Upper lobe of right lung (tissue), 1 donor: ENCODE measurements at places on chromosomes 1 and 21. TPM values are rescaled to one million over a fixed set of nuclear protein-coding genes. Genes with fewer than 3 reads are reported as not detected.

GRCh38 chr1:180534214-180534613 is 24.6 kb upstream of the OVAAL start:
- DNase-seq = no peak

DNA sequence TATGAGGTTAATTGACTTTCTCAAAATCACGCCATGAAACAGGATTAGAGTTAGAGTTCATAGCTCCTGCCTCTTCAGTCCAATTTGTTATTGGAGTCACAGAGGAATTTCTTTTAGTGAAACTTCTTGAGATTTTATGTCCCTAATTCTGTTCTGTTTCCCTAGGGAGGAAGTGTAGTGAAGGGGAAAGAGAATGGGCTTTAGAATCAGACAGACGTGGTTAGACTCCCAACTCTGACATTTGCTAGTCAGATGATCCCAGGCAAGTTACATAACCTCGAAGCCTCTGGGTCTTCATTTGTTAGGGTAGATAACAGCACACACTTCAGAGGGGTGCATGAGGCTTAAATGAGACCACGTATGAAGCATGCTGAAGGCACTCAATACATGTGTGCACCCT is 83.9 kb downstream of the ASTN1 start:
- DNase-seq = no peak

DNA sequence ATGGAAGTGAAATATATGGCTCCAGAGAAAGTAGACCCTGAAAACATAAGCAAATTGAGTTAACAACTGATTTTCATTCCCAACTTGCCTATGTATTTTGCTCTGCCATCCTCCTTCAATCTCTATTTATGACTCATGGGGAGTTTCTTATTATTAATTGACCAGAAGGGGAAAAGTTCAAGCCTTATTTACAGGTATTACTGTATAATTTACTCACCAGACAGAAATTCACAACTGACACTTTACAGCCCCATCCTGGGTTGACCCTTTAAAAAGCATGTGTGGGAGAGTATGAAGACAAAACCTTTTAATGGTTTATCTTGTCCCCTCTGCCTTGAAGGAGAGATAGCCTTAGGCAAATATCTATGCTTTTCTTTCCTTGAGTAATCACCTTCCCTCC is 39.8 kb upstream of the C1orf53 start:
- DNase-seq = no peak

DNA sequence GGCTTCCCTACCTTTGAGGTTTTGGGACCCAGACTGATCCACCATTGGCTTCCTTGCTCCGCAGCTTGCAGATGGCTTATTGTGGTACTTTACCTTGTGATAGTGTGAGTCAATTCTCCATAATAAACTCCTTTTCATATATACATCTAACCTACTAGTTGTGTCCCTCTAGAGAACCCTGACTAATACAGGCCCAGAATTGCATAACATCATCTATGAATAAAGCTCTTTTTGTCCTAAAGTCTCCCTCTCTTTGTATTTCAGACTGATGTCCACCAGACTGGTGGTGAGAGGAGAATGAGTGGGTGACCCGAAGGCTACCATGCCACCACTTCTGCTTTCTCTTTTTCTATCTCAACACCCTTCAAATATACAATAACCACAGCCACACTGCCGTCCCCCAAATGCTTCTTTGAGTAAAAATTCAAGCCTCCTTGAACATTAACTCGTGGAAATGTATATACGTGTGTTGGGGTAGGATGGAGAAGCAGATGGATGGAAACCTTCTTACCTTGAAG is 265.7 kb downstream of the PTBP2 start:
- DNase-seq = no peak

SPRR5 gene
- not detected for total RNA-seq

- DNase-seq = no peak
Observed at GRCh38 chr1:94122201-94122970, 1.4 kb upstream of the ABCA4 start.

- DNase-seq = peak; percentile 37
Observed at GRCh38 chr1:226625832-226626576, 77.4 kb downstream of the STUM start.

DNA sequence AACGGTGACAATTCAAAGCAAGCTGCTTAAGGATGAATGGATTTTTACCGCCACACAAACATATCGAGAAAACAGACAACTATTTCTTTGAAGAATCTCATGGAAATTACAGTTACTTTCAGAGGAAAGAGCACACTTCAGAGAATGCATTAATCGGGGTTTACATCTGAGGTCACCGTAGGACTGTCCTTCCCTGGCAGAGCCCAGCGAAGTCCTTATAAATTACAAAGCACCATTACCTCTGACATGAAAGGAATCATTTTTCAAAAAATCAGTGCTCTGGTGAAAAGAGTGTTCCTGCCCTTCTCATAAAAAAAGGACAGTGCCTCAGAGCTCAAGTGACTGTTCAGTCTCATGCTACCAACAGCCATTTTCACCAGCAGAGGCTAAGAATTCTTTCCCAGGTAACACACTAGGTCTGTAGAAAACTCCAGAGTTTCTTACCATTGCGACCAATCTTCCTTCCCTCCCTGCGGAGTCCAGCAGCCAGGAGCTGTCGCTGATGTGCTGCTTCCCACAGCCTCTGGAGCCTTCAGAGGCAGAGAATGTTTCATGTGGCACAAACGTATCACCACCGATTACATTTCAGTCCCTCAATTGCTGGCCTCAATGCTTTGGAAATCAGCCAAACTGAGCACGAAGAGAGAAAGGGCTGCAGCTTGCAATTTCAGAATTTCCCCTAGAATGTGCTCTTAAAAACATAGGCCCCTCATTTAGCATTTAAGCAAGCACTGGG is 75.4 kb downstream of the PLD5 start:
- DNase-seq = no peak

- no peak for DNase-seq
Observed at GRCh38 chr1:47766832-47767740, 230.1 kb downstream of the TRABD2B start.

GRCh38 chr1:98371764-98372163 is 289.8 kb upstream of the SNX7 start:
- DNase-seq = no peak

KRTAP22-2 gene
- total RNA-seq = not detected

DNA sequence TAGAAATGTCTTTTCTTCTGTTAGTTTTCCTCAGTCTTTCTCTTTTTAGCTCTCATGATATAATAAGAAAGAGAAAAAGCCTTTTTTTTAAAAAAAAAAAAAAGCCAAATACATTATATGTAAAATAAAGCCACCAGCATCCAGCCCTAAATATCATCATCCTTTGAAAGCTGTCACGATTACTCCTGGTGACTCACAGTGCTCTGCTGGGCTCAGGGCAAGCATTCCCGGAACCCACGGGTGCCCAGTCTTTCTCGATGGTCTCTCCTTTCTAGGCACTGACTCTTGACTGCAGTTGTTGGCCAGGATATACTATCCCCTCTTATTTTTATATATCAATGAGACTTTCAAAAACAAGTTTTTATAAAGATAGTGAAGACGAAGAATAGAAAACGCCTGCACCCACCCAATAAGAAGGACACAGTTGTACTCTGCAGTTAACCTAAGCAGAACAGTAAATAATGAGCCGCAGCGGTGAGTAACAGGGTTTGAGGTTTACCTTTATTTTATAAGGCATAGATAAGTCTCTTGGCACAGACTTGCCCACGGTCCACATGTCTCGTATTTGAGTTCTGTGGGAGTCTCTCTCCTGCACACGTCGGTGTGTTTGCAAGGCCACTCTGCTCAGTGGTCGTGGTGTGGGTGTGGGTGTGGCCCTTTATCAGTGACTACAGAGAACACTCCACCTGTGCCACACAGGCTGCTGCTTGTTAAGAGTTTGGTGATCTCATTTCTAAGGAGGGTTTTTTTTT is 15.7 kb upstream of the MX2 start:
- DNase-seq = no peak

- DNase-seq = no peak
Observed at GRCh38 chr1:60068393-60069045, 5.1 kb downstream of the C1orf87 start.

- DNase-seq = no peak
Observed at GRCh38 chr1:175129182-175129581, 61.5 kb downstream of the TNN start.

IBA57 gene
- 13.0 TPM for total RNA-seq

DNA sequence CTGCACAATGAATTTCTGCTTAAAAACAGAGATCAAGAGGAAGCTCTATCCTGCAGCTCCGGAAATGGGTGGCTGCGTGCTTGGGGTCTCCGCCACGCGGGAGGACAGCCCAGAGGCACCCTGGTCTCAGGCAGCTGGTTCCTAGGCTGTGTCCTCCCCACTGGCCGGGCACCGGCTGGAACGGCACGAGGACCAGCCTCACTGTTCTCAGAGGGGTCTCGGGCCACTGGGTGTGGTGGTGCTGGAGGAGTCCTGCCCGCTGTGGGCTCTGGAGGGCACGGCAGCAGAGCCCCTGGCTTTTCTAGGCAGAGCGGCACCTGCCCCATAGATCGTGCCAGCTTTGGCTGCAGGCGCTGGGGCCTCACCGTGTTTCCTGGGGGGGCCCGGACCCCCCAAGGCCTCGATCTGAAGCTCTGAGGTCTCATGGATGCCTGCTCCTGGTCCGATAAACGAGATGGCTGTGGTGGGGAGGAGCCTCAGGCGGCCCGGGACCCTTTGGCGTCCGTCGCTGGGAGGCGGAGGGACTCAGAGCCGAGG is 8.2 kb upstream of the RNF223 start:
- DNase-seq = peak; percentile 65

GRCh38 chr21:35476621-35477395 is 427.7 kb upstream of the RUNX1 start:
- no peak for DNase-seq

- no peak for DNase-seq
Observed at GRCh38 chr1:210378736-210379135, 50.0 kb downstream of the HHAT start.

GRCh38 chr1:94674876-94675275 is 133.3 kb upstream of the F3 start:
- DNase-seq = no peak

NBPF11 gene
- 14.9 TPM for total RNA-seq

GRCh38 chr1:209723756-209724693 is 19.4 kb downstream of the HSD11B1 start:
- DNase-seq = no peak

- DNase-seq = peak; percentile 85
Observed at GRCh38 chr1:94819945-94820746, at the start of gene SLC44A3. TSS of gene SLC44A3 (plus strand) at chr1:94820357. CDS start at chr1:94820452, 95 bp downstream.

GRCh38 chr1:9309991-9310390 is 17.3 kb downstream of the SPSB1 start:
- DNase-seq = no peak

DNA sequence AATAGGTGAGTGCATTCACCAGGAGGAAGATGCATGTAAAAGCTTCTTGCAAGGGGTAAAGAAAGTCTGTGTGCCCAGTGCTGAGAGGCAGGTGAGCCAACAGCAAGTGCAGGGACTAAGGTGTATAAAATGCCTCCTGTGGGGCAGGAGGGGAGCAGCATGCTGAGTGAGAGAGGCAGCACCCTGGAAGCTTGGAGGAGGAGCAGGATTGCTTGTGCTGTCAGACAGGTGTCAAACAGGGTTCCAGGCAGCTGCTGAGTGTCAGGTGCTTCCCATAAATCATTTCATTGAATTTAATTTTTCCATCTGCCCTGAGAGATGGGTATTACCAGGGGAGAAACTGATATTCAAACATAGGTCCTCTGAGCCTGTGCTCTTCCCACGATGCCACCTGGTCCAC is 13.9 kb downstream of the BSND start:
- DNase-seq = no peak

- DNase-seq = peak; percentile 48
Observed at GRCh38 chr1:41536361-41536802, 51.9 kb upstream of the EDN2 start.

LCE6A gene
- total RNA-seq = not detected

CAPN9 gene
- 21.8 TPM for total RNA-seq

- no peak for DNase-seq
Observed at GRCh38 chr1:15368888-15369287, 40.8 kb upstream of the EFHD2 start.

GRCh38 chr1:244186372-244186771 is 135.3 kb downstream of the ZBTB18 start:
- no peak for DNase-seq

DNA sequence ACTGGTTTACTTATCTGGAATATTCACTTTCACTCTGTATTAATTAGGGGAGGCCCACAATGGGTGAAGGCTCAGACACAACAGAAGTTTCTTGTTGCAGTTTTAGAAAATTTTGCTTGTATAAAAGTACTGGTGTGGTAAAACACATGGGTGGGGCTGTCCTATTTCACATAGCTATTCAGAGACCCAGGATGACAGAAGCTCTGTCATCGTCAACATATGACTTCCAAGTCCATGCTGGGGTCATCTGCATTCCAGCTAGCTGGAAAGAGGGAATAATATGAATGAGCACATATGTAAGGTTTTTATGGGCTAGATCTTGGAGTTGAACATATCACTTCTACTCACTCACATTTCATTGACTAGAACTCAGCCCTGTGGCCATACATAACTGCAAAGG is 166.4 kb upstream of the KCTD3 start:
- DNase-seq = no peak

DNA sequence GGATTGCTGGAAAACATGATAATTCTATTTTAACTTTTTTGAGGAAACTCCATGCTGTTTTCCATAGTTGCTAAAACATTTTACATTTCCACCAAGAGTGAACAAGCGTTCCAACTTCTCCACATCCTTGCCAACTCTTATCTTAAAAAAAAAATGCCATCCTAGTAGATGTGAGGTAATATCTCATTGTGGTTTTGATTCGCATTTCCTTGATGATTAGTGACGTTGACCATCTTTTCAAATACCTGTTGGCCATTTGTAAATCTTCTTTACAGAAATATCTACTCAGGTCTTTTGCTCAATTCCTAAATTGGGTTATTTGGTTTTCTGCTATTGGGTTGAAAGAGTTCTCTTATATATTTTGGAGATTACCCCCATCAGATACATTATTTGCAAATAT is 77.4 kb upstream of the CLDN14 start:
- no peak for DNase-seq

SLC2A5 gene
- total RNA-seq = 0.98 TPM

GRCh38 chr1:60916906-60917305 is 165.5 kb upstream of the NFIA start:
- no peak for DNase-seq

- no peak for DNase-seq
Observed at GRCh38 chr1:11929849-11930248, 3.6 kb upstream of the KIAA2013 start.

GRCh38 chr1:16405441-16405840 is 31.8 kb downstream of the SPATA21 start:
- no peak for DNase-seq

DNA sequence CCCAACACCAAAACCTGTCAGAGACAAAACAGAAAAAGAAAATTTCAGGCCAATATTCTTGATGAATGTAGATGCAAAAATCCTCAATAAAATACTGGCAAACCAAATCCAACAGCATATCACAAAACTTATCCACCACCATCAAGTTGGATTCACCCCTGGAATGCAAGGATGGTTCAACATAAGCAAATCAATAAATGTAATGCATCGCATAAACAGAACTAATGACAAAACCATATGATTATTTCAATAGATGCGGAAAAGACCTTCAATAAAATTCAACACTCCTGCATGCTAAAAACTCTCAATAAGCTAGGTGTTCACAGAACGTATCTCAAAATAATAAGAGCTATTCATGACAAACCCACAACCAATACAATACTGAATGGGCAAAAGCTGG is 3.8 kb upstream of the OR2L5 start:
- no peak for DNase-seq
